CD4-positive, alpha-beta T cell treated with Interleukin-1 beta for 1 hour (primary cell): ENCODE measurements at places on chromosomes 1 and 21.

- DNase-seq, result no peak
Measured at GRCh38 chr1:211198111-211198510, 61.1 kb upstream of the RCOR3 start.

- DNase-seq, result no peak
Measured at GRCh38 chr1:232688398-232688797, 58.5 kb upstream of the SIPA1L2 start.

DNA sequence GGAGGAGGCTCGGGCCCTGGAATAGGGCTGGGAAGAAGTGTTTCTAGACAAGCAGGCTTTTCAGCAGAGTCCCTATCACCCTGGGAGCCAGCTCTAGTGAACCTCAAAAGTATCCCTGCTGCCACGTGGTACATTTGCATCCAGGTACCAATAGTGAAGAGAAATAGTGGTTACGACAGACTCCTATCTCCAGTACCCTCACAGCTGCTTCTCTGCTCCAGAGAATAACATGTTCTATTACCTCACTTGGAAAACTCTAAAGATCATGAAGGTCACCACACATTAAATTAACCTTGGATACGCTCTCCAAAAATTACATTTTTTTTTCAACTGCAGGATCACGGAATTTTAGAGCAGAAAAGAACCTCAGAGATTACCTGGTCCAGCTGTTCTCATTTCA is 230.4 kb upstream of the PLD5 start:
- DNase-seq, result no peak

GRCh38 chr1:59697150-59697800 is 117.5 kb upstream of the HOOK1 start:
- DNase-seq, result no peak
